ENCODE measurements at places on chromosomes 2 and 18. TPM values are rescaled to one million over a fixed set of nuclear protein-coding genes. Genes with fewer than 3 reads are reported as not detected.

KLHL29 gene
- total RNA-seq: 3.1 TPM

NR4A2 gene
- total RNA-seq: 12.0 TPM

SAP130 gene
- total RNA-seq: 11.1 TPM

DNA sequence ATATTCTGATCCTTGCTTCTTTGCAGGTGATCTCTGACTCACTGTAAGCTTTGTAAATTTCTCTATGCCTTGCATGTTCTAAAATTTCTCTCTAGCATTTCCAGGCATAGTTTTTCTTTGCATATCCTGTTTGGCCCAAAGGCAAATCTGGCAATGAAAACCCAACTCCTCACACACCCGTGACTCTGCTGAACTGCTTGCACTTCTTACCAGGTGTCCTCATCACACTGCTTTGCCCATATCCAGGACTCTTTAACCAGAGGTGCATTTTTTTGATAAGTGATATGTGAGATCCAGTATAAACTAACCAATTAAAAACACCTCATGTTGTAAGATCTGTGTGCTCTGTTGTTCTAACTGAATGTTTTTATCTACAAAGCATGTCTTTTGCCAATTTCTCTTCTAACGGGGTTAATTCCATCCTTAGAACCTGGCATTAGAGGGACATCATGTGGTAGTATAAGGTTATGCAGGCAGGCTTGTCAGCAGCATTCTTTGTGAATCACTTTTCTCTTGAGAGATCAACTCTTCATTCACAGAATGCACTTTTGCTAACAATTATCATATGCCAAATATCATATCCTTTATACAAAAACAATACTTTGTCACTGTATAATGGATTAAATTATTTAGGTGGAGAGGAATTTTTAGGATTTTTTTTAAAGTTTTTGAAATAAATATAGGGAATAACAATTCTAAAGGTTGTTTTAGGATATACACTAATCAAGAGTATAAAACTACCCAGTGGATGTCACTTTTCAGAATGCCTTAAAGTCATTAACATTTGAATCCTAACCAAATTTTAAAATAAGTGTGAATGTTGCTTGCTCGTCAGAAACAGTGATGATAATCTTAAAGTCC is 20.8 kb upstream of the TMX3 start:
- peak; percentile 66 for DNase-seq

DNA sequence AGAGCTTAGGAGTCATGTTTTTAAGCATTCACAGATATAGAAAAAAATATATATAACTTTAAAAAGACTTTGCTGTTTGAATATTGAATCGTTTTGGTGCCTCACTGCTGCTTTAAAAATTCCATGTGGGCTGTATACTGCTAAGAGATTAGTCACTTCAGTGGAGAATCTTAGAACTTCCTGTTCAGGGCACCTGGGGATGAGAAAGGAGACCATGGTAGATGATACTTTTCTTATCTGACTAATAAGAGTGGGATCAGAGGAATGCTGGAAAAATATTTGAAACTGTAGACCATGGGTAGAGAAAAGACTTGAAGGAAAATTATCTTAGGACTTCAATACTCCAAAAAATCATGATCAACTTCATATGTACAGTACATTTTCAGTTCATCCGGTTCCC is 442.2 kb upstream of the SETBP1 start:
- no peak for DNase-seq

DNA sequence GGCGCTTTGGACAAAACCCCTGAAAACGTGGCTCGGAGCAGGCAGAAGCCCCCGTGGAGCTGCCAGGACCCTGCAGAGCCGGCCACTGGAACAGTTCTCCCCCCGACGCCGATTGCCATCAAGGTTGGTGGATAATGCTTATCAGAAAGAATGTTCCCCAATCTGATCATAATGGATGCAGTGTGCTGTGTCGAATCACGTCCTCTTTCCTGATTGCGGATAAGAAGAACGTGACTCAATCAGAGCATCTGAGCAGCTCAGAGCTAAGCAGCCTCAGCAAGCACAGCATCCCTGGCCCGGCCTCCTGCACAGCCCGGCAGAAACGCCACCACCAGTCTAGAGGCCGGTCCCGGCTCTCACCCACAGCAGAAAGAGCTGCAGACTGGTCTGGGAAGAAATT is 488.0 kb downstream of the EIPR1 start:
- no peak for DNase-seq

Data from PC-3 (cell line).